ENCODE measurements at places on chromosomes 5 and 9.

DNA sequence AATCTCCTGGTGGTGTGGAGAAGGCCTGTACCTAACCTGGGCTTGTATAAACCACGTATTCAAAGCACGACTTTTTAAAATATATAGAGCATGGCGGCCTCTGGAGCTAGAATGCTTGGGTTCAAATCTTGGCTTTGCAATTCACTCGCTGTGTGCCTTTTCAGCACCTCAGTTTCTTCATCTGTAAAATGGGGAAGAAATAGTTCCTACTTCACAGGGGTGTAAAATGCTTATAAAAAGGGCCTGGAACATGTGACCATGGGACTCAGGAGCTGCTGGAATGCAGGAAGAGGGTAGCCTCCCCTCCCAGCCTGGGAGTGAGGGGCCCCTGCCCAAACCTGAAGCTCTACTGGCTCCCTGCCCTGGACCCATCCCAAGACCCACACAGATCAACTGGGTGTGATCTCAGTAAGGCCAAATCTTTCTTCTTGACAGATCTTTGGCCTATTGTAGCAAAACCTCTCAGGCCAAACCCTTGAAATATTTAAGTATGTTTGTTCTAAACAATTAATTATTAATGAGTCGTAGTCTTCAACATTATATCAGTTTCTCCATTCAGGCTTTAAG is 269.0 kb downstream of the ZSWIM6 start:
- no peak for DNase-seq

- DNase-seq: no peak
These were observed 75.8 kb downstream of the ADAMTSL1 start for GRCh38 chr9:18549772-18550171.

DNA sequence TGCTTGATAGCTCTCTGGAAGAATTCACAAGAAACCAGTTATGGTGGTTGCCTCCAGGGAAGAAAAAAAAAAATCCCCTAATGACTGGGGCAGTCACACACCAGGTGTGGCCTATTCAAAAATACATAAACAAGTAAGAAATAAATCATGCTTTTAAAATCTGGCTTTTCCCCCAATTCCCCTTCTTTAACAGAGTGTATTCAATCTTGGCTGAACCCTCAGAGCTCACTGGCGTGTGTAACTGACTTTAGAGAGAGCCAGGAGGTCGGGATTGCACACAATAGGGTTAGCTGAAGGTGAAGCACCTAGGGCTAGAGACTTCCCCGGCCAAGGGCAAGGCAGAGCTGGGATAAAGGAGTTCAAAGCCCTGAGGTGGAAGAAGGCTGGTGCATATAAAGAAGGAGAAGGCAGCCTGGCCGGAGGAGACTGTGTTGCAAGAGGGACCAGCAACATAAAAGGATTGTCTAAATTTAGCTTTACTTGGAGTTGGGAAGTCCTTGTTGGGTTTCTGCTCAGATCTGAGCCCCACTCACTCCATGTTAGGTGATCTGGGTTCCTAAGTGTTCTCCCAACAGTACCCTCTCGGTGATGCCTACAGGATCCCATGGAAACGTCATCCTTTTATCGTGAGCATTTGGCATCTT is 19.7 kb downstream of the FNBP1 start:
- no peak for DNase-seq

DNA sequence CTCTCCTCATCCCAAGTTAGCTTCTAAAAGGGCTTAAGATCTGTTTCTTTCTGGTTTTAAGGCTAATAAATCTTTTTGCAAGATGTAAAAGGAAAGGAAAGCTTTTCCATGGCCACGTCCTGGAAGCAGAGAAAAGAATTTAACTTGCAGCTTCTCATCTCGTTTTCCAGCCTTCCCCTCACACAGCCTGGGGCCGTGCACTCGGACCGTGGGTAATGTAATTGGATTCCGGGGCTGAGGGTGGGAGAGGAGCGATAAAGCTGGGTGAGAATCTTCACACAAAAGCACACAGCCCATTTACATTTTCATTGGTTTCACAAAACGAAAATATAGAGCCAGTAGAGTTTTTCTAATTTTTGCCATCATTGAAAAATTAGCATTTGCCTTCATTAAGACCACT is 91.2 kb downstream of the IRX2 start:
- peak; percentile 73 for DNase-seq

GRCh38 chr5:95731571-95732554 is 727 bp downstream of the RHOBTB3 start:
- peak; percentile 89 for DNase-seq

DNA sequence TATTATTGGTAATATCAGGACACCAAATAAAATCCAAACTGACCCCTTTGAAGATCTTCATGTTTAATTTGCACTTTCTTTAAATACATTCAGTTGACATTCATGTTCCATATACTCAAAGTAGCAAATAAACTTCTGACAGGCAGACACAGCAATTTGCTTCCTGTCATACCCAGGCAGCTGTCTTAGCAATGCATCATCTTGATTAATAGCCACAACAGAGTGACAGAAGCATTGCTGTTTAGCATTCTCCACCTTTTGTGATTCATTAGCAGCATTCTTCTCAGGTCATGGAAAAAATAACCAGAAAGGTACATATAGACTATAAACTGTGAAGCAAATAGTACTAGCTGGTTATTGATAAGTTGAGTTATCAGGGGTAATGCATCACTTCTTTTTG is 366.8 kb downstream of the CYLC2 start:
- DNase-seq: no peak

- no peak for DNase-seq
These were observed 235.4 kb downstream of the FSTL4 start for GRCh38 chr5:133376986-133377385.

DNA sequence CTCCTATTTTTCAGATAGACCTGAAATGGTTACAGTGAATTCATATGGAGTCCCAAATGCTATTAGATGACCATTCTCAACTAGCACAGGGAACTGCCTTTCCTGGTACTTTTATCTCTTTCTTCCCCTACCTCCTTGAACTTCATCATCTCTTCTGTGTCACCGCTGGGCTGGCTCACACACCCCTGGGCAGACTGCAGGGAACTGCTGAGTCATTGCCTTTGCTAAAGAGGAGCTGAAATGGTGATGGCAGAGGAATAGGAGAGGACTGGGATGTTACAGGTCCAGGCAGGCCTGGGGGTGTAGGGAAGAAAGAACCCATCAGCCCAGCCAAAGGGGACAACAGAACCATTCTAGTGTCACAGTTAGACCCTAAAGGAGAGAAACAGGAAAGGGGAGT is 322.3 kb downstream of the ASTN2 start:
- no peak for DNase-seq

All from eye (tissue), 1 donor.